Stimulated activated naive CD8-positive, alpha-beta T cell treated with anti-CD3 and anti-CD28 coated beads, Interleukin-15, amount 100 ng/mL, for 72 hours (primary cell): ENCODE measurements at places on chromosomes 7 and 10.
A peak's percentile ranks its signal among the peaks of the same experiment; 100 is the strongest.

GRCh38 chr10:7696545-7696944, 6.6 kb upstream of the ITIH2 start:
- DNase-seq: no peak

GRCh38 chr7:1567049-1567771, 2.6 kb downstream of the PSMG3 start:
- DNase-seq: no peak

- no peak for DNase-seq
Measured at GRCh38 chr7:7330997-7331396, 148.7 kb downstream of the C1GALT1 start.

DNA sequence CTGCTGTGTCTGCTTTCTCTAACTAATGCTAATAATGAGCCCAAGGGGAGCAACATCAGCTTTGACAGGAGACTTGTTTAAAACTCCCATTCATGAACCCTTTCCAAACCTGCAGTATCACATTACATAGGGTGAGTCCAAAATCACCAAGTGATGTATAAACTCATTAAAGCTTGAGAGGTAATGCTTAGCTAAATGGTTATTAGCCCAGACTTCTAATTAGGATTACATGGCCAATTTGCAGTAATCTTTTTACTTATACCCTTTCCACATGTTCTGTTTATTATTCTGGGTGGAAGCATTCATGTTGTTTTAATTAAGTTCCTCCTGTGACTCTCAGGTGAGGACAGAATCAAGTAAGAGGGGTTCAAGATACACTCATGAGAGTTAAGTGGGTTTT, 17.5 kb downstream of the ZNF138 start:
- DNase-seq: no peak

DNA sequence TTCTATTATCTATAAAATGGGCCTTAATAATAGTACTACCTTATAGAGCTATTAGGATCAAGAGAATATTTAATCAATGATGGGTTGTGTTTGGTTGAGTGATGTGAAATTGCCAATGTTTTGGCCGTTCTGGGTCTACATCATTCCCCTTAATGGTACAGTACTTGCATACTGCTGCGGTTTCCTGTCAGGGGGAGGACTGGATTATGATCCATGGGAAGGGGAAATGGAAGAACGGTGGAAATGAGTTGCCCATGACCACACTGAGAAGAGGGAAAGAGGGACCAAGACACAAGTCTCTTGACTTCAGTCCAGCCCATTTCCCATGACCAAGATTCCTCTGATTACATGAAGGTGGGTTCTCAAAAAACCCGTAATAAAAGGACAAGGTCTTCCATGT, 999 bp upstream of the MRPS24 start:
- no peak for DNase-seq

GRCh38 chr7:35268953-35269352, 15.1 kb upstream of the TBX20 start:
- no peak for DNase-seq

DNA sequence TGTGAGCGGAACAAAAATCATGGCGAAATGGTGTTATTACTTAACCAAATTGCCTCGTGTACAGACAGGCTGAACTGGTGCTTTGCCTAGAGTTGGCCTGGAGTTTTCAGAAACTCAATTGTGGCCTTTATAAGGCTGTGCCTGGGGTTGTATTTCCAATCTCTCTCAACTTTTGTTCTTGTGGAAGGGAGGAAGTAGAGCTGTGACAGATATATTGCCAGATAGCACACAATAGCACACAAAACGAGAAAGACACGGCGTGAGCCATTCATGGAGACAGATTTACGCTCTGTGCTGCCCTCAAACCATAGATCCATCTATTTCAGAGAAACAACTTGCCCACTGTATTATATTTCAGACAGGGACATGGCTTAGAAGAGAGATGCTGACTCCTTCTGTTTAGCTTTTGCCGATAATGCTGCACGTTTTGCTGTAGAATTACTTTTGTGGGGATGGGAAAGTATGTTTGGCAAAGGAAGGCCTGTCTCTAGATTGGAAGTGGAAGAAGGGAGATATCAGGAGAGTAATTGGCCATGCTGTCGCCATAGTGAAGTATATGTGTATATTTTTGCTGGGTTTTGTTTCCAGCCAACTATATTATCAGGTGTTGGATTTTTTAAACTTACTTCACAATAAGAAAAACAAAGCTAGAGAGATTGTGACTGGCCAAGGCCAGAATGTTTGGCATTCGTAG, 80.4 kb downstream of the AUTS2 start:
- no peak for DNase-seq

DNA sequence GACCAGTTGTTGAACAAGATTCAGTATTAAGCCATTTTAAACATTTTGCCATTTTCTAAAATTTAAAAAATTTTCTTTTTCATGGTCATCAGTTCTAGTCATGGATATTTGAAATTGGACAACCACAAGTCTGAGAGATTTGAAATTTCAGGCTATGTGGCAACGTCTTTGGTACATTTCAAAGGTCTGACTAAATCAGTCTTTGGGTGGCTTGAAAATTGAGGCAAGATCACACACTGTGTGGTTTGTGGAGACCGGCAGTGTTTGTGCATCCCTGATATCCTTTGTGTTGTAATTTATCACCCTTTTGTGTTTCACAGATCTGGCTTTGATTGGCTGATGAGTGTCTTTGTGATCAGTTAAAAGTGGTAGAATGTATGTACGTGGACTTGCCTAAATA, 35.7 kb downstream of the CCAR1 start:
- no peak for DNase-seq

GRCh38 chr7:1939434-1940401, 269.6 kb downstream of the ELFN1 start:
- peak; percentile 42 for DNase-seq

DNA sequence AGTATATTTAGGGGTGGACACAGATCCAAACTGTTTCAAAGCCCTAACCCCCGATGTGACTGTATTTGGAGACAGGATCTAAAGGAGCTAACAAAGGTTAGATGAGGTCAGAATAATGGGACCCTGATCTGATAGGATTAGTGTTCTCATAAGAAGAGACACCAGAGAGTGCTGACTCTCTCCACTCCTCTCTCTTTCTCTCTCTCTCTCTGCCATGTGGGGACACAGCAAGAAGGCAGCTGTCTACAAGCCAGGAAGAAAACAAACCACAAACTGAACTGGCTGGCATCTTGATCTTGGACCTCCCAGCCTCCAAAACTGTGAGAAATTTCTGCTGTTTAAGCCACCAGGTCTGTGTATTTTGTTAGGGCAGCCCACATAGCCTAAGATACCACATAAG, 84.7 kb upstream of the KDM7A start:
- no peak for DNase-seq

DNA sequence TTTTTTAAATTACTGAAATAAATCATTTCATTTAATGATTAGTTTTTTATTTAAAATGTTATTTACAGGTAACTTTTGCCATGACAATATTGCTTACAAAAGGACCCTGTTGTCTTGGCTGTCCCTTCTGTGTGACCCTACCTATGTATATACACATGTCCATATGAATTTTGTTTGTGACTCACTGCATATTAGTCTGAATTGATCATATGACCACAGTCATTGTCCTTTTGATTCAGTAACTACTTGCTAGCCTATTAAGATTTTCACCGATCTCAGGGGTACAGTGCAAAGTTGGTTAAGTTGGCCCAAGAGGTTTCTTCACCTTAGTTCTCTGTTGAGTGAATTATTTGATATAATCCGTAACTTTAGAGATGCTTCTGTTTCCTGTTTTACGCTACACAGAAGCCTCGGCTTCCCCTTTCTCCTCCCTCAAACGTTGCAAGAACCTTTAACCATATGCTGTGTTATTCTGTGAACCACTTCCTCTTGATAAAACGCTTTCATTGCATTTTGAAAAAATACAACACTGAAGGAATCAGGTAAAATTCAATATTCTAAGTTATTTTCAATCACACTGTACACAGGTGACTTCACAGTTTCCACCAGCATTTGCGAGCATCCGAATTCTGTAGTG, 43.9 kb downstream of the APBB1IP start:
- no peak for DNase-seq

- no peak for DNase-seq
Measured at GRCh38 chr7:39712751-39713150, 89.4 kb downstream of the RALA start.

DNA sequence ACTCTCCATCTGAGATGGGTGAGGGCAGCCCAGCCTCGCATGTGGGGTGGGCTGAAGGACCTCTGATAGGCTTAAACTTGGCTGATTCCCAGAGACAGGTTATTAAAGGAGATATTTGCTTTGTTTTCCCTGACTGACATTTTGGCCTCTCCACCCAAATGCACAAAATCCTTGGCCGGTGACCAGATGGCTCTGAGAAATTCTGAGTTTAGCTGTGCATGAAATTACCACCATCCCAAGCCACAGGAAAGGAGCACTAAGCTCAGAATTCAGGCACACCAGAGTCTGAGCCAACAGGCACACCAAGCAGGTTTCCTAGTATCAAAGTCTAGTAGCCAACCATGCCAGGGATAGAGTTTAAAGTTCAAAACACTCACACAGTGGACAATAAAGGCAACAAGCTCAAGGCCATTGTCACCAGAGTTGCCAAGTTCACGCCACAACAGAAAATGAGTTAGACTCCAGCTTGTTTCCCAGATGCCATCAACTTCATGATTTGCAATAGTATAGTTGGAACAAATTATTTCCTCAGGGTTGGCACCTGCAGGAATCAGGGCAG, 387.6 kb downstream of the KCNMA1 start:
- no peak for DNase-seq

- no peak for DNase-seq
Measured at GRCh38 chr10:9222917-9223316, 1168.4 kb downstream of the GATA3 start.

DNA sequence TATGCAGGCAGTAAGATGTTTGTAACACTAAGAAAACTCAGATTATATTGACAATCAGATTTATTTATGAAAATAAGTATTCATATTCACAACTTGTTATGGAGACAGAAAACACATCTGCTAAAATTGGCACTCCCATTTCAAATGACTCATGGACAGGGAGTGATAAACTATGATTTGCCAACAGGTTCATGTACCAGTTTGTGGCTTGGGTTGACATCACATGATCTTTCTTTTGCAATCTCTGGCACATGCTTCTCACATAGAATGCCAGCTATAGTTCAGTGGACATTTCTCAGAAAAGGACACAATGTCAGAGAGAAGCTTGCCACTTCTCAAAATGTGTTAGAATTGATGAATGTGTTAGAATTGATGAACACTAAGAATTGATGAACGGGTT, 663.2 kb upstream of the ANKRD30A start:
- DNase-seq: no peak

GRCh38 chr10:70435241-70436085, 6.0 kb downstream of the NODAL start:
- no peak for DNase-seq

GRCh38 chr7:86818903-86819302, 175.2 kb downstream of the GRM3 start:
- DNase-seq: no peak

DNA sequence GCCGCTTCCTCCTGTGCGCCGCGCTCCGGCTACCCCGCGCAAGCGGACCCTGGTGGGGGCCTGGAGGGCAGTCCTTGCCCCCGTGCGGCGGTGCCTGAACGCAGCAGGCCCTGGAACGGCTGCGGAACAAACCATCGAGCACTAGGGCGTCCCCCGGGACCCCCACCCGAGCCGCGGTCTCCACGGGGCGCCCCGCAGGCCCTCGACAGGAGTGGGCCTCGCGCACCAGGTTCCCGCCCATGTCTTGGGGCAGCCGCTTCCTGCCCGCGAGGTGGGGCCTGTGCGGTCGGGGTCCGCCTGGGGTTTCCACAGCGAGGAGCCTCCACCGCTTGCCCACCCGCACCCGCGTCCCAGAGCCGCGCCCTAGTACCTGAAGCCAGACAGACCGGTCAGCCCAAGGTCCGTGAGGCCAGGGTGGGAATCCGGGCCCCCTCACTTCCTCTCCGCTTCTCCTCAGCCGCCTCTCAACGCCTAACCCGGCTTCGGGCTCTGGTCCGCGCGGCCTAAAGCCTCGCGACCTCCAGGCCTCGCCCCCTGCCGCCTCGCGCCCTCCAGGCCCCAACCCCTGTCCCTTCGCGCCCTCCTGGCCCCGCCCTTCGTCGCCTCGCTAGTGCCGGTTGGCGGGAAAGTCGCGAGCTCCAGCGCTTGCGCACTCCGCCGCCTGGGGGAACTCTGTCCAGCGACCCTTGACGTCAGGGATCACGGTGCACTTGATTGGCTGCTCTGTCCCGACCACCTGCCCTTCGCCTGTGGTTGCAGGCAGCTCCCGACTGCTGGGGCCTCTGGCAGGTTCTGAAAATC, 7.0 kb upstream of the GBX1 start:
- DNase-seq: peak; percentile 31

DNA sequence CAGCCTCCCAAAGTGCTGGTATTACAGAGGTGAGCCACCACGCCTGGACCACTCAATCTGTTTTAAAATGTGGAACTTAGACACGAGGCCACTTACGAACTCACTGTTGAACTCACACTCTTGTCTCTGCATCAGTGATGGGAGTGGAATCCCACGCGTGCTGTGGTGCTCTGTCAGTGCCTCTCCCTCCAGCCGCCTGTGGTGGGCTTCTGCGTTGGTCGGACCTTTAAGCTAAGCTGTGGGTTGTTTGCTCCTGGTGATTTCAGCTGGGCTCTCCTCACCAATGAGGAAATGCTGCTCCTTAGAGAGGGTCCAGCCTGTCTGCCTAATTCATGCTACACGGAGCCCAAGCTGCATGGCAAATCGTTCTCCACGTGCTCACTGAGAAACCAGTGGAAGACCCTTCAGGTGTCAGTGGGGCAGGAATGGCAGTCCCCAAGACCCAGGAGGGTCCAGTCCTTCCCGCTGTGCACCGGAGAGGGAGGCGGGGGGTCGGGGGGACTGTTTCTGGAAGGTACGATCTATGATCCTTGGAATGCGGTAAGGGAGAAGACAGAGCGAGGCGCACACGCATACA, 17.9 kb upstream of the PRKAR1B start:
- DNase-seq: no peak

- no peak for DNase-seq
Measured at GRCh38 chr10:132439025-132439388, 42.0 kb downstream of the PWWP2B start.

- DNase-seq: no peak
Measured at GRCh38 chr7:134640842-134641715, 5.6 kb upstream of the BPGM start.

DNA sequence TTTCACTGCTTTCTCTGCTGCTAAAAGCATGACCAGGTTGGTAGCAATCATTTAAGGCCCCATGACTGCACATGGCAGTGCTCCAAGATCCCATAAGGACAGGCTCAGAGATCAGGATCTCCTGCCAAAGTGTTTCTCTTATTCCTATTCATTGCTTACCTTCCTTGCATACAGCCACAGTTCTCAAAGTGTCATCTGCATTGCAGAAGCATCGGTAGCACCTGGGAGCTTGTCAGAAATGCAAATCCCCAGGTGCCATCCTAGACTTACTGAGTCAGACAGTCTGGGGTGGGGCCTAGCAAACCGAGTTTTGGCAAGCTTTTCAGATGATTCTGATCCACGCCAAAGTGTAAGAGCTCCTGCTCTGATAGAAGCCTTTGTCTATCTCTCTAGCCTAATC, 489.0 kb upstream of the AUTS2 start:
- DNase-seq: no peak

DNA sequence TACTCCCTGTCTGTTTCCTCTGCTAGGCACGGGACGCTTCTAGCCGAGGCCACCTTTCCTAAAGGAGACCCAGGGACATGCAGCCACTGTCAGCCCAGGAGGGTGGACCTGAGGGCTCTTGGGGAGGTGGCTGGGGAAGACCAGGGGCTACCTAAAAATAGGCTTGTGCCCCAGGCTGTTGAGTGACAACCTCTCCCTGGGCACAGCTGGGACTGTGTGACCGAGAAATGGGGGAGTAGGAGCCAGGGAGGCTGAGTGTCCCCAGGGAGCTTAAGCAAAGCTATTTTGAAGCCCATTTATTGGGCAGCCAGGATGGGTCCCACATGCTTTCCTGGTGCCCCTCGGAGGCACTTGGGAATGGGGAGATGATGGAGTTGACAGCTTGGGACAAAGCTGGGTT, 63.8 kb downstream of the CALML3 start:
- DNase-seq: no peak
